Tongue (tissue), 3 donors: ENCODE measurements at places on chromosomes 16 and 17.

DNA sequence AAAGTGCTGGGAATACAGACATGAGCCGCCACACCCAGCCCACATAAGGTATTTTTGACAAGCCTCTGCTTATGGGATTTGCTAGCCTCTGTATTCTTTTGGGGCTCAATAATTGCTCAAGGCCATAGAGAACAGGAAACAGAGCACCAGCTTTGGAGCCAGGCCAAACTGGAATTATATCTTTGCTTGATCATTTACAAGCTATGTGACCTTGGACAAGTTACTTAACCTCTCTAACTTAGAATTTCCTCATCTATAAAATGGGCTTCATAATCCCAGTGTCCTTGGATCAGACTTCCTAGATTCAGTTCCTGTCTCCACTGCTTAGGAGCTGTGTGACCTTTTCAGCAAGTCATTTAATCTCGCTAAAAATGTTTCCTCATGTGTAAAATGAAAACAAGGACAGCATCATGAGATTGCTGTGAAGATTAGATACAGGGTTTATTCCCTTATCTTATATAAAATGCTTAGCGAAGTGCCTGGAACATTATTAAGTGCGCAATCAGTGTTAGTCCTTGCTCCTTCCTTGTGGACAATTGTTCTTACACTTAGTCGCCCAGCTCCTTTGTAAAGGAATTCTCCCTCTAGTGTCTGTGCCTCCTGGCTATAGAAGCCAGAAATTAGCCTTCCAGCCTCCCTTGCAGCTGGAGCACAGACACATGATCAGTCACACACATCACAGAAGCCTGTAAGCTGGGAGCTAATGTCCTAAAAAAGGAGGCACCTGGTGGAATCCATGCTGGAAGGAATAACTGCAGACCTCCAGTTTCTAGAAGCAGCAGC lies 16.6 kb downstream of the KRT9 start:
- DNase-seq = no peak

DNA sequence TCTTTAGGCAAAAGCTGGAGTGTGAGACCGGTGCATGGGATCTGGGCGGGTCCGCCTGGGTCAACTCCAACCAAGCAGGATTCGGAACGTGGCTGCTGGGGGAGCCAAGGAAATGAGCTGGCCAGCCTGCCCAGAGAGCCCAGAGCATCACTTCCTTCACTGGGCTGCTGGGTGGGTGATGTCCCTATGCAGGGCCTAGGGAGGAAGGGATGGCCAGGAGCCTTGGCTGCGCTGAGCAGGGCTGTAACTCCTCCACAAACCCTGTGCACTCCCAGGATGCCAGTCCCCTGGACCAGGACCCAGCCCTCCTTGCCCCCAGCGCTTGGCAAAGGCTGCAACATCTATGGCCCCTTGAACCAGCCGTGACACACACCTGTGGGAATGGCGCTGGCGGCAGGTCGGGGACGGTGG lies 138.4 kb downstream of the RAB11FIP4 start:
- no peak for DNase-seq

- DNase-seq = peak; percentile 75
Measured at GRCh38 chr17:76986365-76986764, 118.2 kb downstream of the MGAT5B start.

- peak; percentile 52 for DNase-seq
Measured at GRCh38 chr17:51703361-51704341, 443.3 kb downstream of the UTP18 start.

GRCh38 chr16:30049871-30050270 lies 15.7 kb upstream of the ALDOA start:
- no peak for DNase-seq
